ENCODE measurements at places on chromosomes 6 and 20.

DNA sequence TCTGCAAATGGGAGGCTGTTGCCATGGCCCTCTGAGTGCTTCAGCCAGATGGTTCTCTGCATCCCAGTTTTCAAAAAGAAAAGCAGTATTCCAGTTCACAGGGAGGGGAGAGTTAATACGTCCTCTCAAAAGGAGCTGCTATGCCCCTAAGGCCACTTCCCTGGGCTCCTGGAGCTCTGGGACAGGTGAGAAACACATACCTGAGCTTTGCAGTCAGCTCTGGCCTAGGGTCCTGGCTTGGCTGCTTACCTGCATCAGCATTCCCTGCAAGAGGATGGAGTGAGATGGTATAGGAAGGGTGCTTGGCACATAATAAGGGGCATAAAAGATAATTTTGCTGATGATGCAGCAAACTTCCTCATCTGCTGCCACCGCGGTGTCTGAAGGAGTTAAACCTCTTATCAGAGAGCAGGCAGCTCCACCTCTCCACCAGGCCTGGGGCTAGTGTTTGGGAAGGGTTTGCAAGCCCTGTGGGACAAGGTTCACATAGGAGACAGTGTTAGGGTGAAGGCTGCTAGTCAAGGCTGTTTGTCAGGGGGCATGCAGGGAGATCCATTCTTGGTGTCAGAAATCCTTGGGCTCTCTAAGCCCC lies 62.7 kb downstream of the SLC24A3 start:
- no peak for DNase-seq

DNA sequence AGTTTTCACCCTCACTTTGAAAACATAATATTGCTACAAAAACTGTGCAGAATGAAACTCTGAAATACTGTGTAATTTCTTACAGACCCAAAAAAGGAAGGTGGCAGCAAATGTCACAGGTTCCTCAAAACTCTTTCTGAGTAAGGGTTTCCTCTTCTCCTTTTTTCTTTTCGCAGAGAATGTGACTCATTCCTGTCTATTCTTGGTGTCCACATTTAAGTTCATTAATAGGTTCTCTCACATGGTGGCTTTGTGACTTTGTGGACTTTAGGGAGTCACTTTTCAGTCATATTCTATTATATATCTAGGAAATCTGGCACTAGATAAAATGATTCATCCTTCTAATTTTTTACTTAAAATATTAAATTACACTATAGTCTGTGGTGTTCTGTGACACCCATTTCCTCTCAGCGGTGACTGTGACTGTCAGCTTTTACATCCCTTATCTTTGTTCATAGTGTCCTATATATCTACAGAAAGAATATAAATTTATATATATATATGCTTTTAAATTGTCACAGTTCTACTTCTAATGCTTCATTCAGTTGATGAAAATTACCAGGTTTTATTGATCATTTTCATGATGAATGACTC lies 126.8 kb upstream of the HCRTR2 start:
- DNase-seq = no peak

DNA sequence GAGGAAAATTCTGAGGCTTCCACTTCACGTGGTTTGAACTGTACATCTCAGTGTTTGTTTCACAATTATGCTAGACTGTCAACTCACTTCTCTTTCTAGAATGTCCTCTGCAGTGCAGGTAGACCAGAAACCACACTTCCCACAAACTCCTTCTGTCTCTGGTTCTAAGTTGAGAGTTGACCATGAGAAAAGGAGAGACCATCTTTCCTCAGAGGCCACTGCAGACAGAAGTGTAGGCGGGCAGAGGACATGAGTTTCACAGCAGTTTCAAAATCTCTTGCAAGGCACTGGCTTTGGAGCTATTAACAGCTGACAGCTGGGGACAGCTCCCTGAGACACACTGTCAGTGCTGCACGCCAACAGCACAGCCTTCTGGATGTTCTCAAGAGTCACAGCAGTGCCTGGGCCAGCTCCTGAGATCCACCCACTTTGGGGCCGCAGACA lies 55.4 kb upstream of the MOXD1 start:
- no peak for DNase-seq

GRCh38 chr6:7730001-7730783 lies 4.3 kb downstream of the BMP6 start:
- DNase-seq = no peak

- DNase-seq = no peak
Observed at GRCh38 chr6:3283241-3283640, 24.5 kb downstream of the PSMG4 start.

GRCh38 chr20:49594931-49595315 lies 27.0 kb upstream of the PTGIS start:
- no peak for DNase-seq

- DNase-seq = no peak
Observed at GRCh38 chr6:22134308-22134707, 162.5 kb downstream of the PRL start.

All from fibroblast of the conjunctiva (primary cell).